ENCODE measurements at places on chromosomes 4 and X.

- DNase-seq, result no peak
These were observed 215.8 kb upstream of the PPP3CA start for GRCh38 chr4:101563126-101563525.

DNA sequence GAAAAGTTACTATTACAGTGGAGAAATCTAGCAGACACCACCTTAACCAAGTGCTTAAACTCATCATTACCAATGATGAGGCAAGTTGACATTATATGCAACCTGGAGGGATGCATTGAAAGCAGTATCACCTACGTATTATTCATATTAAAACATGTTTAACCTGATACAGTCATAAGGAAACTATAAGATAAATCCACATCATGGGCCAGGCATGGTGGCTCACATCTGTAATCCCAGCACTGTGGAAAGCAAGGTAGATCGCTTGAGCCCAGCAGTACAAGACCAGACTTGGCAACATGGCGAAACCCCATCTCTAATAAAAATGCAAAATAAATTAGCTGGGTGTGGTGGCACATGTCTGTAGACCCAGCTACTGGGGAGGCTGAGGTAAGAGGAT, 22.3 kb upstream of the INTU start:
- DNase-seq, result no peak

- peak; percentile 39 for DNase-seq
These were observed 418.2 kb downstream of the STIM2 start for GRCh38 chr4:27278615-27279375.

DNA sequence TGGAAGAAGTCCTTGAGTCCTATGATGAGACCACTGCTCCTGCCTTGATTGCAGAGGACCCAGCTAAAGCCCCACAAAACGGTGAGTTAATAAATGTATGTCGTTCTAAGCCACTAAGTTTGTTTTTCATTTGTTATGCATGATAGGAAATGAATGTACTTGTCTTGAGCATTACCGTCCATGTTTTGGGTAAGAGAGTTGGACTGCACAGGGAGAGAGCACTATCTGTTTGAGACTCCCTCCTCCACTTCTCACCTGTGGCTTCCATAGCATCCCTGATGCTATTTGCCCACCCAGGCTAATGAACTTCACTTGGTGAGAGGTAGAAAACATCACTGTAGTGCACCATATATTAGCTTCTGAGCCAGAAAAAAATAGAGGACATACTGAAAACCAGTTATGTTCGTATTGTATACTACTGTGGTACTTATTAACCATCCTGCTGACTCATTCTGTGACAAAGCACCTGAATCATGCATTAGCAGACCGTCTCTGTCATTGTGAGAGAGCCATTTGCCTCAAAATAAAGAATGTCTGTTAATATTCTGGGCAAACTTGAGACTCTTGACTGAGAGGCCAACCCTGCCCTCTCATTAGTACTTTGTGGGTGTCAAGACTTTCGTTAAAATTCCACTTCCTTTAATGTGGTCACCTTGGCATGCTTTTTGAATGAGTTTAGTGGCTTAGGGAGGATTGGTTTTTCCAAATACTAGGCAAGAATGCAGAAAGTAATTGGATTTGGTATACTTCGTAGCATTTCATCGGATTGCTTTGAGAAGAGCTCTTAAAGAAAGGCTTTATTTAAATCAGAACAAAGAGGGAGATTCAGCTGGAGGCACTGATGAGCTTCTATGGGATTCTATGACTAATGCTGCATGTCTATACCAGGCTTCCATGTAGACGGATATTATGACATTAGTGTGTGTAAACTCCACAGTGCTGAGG, 99.3 kb upstream of the GRPR start:
- peak; percentile 72 for DNase-seq

DNA sequence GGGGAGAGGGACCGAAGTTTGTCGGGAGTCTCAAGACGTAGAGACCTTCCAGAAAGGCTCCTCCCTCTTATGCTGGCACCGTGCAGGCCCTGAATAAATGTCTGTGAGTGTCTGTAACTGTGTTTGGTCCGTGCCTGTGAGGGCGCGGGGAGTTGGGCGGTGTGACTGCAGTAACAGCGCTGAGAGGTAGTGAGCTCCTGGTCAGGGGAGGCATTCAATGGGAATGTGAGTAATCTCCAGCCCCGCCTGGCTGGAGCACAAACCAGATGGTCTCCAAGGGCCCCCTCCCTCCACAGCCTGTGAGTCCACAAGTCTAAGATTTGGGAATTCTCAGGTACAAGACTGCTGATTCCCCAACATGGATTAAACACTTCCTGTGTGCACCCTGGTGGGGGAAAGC, 100.0 kb downstream of the HMX1 start:
- DNase-seq, result no peak

GRCh38 chr4:84753321-84753972, 170.5 kb downstream of the CDS1 start:
- DNase-seq, result no peak

DNA sequence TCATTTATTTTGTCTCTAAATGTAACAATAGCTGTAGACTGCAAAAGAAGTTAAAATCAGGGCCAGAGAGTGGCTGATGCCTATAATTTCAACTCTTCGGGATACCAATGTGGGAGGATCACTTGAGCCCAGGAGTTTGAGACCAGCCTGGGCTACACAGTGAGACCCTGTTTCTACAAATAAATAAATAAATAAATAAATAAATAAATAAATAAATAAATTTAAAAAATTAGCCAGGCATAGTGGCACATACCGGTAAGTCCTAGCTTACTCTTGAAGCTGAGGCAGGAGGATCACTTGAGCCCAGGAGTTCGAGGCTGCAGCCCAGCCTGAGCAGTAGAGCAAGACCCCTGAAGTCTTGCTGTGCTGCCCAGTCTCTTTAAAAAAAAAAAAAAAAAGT, 79.1 kb downstream of the WWC2 start:
- DNase-seq, result no peak

DNA sequence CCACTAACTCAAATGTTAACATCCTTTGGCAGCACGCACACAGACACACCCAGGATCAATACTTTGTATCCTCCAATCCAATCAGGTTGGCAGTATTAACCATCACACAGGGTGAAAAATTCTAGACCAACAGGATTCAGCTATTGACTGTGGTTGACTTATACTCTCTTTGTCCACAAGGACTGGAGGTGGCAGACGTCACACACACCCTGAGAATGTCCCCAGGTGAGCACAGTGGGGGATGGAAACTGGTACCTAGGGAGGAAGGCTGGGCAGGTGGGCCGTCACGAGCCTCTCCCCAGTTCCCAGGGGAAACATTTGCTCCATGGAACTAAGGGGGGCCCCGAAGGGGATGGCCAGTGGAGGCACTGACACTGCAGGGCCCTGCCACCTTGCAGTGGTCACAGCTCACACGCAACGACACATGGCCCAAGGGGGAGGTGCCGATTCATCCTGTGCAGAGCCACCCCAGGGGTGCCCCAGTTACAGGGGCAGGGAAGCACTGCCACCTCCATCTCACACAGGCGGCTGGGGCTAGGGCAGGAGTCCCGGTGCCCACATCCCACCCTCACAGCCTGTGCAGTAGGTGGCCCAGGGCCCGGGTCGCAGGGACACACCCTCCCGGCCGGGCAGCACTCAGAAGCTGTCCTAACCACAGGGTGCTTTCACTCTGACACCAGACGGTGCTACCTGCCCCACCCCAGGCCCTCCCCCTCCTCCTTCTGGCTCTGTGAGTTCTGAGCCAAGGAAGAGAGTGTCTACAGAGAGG, 17.4 kb downstream of the ZFYVE28 start:
- DNase-seq, result no peak

DNA sequence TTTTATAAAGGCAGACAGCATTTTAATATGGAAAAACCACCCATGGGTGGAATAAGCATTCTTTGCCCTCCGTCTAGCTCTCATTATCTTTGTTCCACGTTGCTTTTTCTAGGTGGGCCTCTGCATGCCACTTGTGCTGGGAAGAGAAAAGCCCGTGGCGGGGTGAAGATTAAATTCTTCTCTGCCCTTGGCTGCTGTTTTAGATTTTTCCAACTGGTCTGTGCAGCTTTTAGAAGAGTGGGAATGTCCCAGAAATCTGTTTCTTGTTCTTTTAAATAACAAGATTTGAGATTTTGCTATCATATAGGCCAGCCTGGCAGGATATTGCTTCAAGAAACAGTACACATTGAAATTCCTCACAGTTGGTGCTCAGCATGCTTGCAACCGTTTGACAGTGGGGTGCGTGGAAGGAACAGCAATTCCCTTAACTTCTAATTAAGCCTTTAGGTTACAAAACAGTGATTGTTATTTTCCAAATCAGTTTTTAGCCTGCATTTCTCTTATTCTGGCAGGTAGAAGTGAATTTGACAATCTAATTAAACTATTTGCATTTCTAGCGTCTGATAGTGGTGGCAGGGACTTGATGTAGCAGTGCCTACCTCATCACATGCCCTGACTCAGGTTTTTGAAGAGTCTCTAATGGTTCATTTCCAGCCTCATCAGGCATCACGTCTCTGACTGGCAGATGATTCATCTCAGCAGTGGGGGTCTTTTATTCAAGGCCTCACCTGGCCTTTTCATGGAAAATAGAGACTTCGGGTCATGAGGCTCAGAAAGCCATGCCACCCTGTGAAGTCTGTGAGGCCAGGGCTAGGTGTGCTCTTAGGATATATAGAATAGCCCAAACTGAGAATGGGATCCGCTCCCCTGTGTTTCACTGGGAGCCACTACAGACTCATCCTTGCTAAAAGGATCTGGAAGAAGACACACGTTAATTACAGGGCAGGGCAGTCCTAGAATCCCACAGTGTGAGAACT, 50.8 kb downstream of the PPEF1 start:
- no peak for DNase-seq

GRCh38 chr4:8404791-8405515, 35.6 kb downstream of the ACOX3 start:
- no peak for DNase-seq

DNA sequence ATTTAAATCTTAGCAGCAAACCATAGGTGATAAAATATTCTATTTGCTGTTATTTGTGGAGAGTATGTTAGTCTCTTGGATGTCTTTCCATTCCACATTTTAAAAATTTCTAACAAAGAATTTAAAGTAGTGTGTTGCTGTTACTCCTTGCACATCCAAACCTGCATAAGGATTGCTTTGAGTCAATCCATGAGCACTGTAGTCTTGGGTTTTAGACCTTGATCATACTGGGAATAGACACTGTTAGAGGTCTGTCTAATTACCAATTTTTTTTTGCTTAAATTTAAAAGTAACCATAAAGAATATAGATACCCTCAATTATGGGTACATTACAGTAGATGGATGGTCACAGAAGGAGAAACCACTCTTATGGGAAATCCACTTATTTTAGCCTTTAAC, 1.5 kb downstream of the AFP start:
- no peak for DNase-seq

GRCh38 chr4:88831031-88831430, 133.4 kb upstream of the NAP1L5 start:
- no peak for DNase-seq

GRCh38 chrX:74550295-74550802, 64.1 kb downstream of the RLIM start:
- DNase-seq, result peak; percentile 66

GRCh38 chrX:42739741-42740140, 38.2 kb downstream of the PPP1R2C start:
- no peak for DNase-seq

- DNase-seq, result no peak
These were observed 65.2 kb upstream of the MTM1 start for GRCh38 chrX:150502979-150503897.

- DNase-seq, result peak; percentile 74
These were observed 122.4 kb upstream of the ETNPPL start for GRCh38 chr4:108885211-108885610.

GRCh38 chrX:152896450-152896849, 1.4 kb upstream of the ZNF185 start:
- DNase-seq, result peak; percentile 17

- no peak for DNase-seq
These were observed 26.0 kb upstream of the SLC25A5 start for GRCh38 chrX:119442286-119442685.

- no peak for DNase-seq
These were observed 5.0 kb downstream of the BMP2K start for GRCh38 chr4:78781139-78781538.
